Epithelial cell of prostate (primary cell): ENCODE measurements at places on chromosomes 7 and 10.

DNA sequence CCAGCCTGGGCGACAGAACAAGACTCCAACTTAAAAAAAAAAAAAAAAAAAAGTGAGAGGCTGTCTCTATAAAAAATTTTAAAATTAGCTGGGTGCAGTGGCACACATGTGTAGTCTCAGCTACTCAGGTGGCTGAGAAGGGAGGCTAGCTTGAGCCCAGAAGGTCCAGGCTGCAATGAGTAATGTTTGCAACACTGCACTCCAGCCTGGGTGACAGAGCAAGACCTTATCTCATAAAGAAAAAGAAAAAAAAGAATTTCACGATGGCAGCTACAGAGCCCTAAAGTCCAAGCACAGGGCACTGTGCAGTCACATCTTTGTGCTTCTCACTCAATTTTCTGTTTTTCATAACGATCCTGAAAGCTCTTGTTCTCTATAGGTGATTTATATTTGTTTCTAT is 209.5 kb upstream of the KCTD7 start:
- no peak for DNase-seq

DNA sequence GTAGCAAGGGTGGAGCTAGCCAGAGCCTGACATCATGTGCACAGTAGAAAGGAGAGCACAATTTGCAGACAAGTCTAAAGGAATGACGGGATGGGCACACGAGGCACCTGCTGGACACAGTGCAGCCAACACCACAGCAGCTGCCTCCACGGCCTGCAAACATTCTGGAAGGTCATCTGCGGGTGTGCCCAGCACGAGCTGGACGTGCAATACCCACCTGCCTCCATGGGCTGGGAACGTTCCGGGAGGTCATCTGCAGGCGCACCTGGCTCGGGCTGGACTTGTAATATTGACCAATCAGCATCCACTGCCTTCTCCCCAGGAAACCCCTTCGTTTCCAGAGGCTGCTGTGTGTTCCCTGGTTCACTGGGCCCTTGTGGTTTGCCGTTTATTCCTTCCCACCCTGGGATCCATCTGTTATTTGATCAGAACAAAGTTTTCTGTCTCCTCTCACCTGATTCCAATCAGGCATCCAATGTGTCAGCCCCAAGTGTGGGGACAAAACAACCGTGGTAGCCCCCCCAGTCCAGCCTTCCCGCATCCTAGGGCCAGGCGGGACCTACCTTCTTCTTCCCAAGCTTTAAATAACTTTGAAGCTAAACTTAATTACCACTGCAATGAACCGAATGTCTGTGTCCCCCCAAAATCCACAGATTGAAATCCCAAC is 243.4 kb upstream of the PPP2R2D start:
- no peak for DNase-seq

GRCh38 chr7:18866359-18867036 is 250.9 kb downstream of the TWIST1 start:
- peak; percentile 99 for DNase-seq

GRCh38 chr10:12703126-12703525 is 298.4 kb downstream of the CCDC3 start:
- no peak for DNase-seq

DNA sequence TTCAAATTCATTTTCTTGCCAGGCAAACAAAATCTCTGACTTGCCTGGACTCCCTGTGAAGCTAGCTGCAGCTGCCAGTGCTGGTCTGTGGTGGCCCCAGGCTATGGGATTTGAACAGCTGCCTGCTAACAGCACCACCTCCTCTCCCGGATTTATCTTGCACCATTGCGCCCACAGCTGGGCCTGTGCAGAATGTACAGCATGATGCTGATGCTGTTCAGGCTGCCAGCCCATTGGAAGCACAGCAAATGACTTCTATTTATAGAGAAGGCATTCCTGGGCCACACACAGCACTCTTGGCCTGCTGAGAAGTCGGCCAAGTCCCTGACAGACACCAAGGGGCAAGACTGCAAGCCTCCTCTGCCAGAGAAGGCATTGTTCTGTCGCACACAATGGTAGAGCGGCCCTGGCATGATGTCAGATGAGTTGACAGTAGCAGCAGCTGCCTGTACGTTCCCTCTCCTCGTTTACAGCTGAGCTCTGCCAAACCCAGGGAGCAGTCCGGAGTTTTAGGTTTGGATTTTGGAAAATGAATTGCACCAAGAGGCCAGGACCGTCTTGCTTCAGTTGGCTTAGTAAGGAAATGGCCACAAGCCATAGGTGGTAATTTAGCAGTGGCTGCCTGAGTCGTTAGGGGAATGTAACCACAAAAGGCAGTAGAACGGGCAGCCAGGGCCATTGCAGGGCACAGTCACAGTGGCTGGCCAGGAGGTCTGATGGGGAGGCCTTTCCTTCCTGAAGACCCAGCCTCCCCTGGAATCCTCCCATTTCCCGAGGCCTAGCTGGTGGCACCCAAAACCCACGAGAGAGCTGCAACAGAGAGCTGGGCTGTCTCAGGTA is 38.5 kb downstream of the MTURN start:
- peak; percentile 99 for DNase-seq

- peak; percentile 84 for DNase-seq
These were observed 52.0 kb downstream of the ABCC2 start for GRCh38 chr10:99834410-99834809.

DNA sequence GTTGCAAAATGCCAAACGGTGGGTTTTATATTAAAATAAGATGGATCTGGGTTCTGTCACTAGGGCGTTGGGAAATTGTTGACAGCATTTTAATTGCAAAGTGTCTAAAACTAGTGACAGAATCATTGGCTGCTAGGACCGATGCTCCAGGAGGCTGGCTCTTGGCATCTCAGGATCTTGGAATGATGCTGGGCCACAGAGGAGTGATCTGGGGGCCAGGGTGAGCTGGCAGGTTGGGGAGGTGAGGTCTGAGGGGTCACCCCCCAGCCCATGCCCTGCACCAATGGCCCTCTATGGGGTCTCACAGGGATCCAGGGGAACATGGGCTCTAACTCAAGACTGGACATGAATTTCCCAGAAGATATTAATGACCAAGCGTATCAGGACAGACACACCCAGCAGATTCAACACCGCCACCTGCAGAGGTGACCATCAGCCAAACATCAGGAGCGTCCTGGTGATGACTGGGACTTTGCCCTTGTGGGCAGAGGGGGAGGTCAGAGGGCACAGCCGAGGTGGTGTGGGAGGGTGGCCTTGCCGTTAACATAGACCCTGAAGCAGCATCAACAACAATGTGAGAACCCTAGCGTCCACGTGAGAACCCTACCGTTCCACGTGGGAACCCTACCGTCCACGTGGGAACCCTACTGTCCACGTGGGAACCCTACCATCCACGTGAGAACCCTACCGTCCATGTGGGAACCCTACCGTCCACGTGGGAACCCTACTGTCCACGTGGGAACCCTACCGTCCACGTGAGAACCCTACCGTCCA is 89.0 kb upstream of the PPP2R2D start:
- no peak for DNase-seq

- DNase-seq, result no peak
These were observed 472.0 kb downstream of the KCNMA1 start for GRCh38 chr10:77165445-77166208.

- no peak for DNase-seq
These were observed 68.9 kb downstream of the HTR7 start for GRCh38 chr10:90788968-90789367.

DNA sequence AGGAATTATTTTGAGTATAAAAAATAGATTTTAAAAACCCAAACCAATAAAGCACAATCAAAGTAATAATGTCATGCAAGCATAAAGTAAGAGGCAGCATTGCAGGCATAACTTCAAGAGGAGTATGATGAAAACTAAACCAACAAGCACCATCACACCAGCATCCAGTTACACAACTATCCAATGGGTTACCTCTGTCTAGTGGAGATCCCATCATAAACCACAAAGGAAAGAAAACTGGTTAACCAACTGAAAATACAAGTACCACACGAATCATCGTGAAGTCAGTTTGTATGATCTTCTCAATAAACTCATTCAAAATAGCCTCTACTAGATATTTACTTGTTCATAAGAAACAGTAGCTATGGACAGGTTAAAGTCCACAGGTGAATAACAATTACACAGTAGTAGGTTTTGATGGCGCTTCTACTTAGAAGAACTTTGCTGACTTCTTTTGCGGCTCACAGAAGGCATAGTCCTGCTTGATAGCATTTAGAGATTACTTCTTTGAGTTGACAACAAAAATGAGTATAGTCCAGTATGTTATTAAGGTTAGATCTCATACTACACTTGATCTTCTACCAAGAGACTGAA is 116.6 kb downstream of the MICU1 start:
- DNase-seq, result no peak

DNA sequence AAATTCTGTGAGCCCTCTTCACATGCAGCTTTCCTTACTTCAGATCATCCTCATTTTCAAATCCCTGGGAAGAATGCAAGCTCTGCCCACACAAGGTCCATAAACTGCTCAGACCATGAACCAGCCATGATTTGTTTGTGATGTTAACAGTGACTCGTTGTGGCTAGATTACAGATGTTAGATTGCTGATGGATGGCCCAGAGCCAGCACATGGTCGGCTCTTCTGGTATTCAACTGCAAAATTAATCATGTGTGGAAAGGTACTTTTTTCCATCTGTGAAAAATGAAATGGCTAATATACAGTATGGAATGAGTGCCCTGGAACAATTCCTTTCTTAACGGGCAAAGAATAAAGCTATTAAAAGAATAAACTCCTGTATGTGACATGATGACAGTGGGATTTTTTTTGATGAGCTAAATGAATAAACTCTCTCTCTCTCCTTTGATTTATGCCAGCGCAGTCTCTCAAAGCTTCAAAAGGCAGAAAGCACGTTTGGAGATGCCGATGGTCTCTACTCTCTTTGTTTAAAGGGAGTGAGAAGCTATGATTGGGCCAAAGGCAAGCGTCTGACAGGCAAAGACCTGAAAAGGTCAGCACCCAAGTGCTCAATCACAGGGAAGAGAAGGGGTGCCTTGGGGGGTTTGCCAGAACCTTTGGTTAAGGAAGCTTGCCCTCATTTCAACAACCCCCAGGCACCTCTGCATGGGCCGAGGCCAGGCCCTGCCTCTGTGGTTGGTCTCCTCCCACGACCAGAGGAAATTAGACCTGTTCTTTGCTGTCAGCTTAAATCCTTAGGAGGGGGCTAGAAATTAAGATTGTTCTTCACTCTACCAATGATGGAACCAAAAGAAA is 444.0 kb upstream of the NFE2L3 start:
- DNase-seq, result no peak

DNA sequence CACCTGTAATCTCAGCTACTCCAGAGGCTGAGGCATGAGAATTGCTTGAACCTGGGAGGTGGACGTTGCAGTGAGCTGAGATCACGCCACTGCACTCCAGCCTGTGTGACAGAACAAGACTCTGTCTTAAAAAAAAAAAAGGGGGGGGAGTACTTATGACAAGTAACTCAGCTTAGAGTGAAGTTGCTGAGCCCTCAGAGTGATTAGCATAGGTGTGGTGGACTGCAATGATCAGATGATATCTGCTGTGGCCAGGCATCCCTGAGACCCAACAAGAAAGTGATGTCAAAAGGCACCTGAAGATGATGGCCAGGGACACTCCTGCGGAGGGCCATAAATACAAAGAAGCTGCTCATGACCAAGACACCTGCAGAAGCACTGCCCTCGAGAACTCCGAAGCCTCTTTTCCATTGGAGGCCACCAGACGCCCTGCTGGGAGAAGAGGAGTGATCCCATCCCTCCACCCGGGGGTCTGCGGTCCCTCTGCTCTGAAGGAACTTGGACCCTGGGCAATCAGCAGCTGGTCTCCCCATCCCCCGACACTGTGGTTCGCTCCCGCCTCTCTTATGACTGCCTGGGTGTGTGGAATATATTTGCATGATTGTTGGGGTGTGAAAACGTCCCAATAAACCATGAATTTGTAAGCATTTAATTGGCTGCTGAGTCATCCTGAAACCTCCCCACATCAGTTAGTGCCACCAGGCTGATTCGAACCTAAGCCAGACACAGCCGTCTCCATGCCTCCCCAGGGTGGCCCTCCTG is 46.0 kb downstream of the RASGEF1A start:
- DNase-seq, result no peak

DNA sequence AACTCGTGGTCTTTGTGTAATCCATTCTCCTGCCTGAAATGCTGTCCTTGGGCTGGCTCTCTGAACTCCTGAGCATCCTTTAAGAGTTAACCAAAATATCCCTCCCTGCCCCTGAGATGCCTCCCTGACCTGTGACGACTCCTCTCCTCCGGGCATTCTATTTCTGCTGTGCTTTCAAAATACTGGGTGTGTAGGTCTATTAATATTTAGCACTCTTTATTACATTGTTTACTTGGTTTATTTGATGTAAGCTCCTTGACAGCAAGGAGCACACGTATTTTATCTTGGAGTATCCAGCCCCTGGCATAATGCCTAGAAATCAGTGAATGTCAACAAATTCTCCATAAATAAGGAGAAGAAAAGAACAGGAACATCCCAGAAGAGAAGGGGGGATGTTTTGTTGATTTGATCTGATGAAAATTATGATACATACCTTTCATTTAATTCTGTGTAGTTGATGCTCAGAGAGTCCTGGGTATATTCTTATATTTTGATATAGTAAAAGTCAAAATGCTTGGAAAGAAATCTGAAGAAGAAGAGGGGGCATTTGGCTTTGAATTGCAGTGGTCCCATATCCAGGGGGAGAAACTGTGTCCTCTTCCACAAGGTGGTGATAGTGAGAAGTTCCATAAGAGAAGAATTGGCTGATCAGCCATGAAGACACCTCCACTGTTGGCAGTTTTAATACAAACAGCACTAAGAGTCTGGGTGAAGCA is 107.7 kb upstream of the MPP7 start:
- no peak for DNase-seq

- DNase-seq, result no peak
These were observed 206.1 kb downstream of the POU6F2 start for GRCh38 chr7:39183796-39184195.

DNA sequence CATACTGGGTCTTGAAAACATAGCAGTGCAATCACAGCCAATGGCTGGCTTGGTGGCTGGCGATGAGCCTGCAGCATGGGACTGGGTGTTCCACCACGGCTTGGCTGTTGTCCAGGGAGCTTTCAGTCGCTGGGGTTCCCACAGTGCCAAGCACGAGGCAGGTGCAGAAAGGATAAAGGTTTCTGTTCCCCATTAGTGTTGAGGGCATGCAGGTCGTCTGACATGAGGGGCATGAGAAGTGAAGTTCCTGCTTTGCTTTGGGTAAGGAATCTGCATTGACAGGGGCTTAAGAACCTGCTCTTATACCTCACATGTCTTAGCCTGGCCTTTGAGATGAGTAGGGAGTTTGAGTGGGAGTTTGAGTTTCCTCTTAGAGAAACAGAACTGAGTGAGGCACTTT is 9.0 kb upstream of the CFTR start:
- DNase-seq, result no peak

- no peak for DNase-seq
These were observed 457.6 kb downstream of the PLXNA4 start for GRCh38 chr7:132118641-132119040.

DNA sequence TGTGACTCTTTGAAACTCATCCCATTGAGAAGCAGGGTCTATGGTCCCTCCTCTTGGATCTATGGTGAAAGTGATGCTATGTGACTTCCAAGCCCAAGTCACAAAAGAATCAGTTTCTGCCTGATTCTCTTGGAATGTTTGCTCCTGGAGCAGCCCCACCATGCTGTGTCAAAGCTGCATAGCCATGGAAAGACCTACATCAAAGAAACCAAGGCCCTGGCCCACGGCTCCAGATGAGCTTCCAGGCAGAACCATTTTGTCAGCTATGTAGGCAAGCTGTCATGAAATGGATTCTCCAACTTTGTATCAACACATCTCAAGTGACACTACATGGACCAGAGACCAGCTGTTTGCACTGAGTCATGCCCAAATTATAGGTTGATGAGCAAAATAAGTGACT is 77.0 kb downstream of the AASS start:
- no peak for DNase-seq

- DNase-seq, result no peak
These were observed 1.2 kb downstream of the SLC18A3 start for GRCh38 chr10:49611166-49611815.
